ENCODE measurements at places on chromosomes 7 and 10. TPM values are rescaled to one million over a fixed set of nuclear protein-coding genes. Genes with fewer than 3 reads are reported as not detected.

DNA sequence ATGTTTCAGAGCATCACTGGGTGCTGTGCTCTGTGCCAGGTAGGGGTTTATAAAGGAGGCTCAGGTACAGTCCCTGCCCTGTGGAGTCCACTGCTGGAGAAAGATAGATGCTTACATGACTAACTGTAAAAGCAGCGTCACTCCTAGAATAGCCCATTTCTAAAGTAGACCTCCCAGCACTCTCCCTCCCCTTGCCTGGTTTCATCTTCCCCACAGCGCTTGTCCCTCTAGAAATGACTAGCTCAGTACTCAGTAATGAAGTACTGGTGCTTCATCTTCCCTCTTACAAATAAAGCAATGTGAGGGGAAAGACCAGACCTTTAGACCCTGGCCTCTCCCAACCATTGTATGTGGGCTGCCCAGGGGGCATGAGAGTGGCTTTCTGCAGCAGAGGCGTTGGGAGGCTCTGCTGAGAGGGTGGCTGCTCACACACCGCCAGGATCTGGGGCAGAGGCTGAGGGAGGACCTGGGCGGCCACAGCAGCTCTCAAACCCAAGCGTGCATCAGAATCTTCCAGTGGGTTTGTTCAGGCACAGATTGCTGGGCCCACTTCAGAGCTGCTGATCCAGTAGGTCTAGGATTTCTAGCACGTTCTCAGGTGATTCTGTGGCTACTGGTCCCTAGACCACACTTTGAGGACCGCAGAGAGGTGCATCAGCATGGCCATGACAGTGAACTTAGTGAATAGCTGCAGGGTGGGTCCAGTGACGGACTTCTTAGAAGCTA, 110.3 kb upstream of the ANLN start:
- DNase-seq: peak; percentile 40

GRCh38 chr10:132776821-132777220, 9.1 kb downstream of the NKX6-2 start:
- no peak for DNase-seq

- no peak for DNase-seq
Measured at GRCh38 chr7:50598460-50599343, 33.5 kb upstream of the DDC start.

DNA sequence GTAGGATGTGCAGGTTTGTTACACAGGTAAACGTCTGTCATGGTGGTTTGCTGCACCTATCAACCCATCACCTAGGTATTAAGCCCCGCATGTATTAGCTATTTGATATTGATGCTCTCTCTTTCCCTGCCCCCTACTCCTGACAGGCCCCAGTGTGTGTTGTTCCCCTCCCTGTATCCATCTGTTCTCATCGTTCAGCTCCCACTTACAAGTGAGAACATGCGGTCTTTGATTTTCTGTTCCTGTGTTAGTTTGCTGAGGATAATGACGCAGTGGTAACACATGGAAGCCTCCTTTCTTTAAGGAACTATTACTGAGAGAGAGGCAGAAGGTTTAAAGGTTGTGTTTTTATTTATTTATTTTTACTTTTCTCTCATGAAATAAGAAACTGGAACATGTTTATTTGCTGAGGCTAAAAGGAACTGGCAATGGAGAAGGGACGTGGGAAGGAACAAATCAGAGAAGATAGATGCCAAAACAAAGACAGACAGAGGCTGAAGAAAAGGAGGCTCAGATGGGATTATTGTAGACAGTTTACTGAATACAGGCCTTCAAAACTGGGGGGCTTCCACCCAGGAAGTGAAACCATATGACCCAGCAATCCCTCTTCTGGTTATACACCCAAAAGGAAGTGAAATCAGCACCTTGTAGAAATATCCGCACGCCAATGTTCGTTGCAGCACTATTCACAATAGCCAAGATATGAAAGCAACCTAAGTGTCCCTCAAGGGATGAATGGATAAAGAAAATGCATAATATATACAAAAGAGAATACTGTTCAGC, 556.3 kb downstream of the GRM8 start:
- DNase-seq: no peak

DNA sequence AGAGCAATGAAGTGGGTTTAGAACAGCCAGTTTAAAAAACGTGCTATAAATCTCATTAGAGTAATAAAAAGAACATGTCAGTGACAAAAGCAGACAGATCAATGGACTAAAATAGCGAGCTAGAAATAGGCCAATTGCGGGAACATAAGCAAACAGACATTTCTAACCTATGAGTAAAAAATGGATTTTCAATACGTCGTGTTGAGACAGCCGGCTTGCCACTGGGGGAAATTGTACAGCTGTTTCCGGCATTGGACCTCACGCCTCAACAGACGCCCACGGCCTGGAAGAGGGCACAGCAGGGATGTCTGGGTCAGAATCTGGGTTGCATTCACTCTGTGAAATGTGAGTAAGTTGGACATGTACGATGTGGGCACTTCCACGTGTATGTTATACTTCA, 92.9 kb downstream of the SVOPL start:
- DNase-seq: no peak

DNA sequence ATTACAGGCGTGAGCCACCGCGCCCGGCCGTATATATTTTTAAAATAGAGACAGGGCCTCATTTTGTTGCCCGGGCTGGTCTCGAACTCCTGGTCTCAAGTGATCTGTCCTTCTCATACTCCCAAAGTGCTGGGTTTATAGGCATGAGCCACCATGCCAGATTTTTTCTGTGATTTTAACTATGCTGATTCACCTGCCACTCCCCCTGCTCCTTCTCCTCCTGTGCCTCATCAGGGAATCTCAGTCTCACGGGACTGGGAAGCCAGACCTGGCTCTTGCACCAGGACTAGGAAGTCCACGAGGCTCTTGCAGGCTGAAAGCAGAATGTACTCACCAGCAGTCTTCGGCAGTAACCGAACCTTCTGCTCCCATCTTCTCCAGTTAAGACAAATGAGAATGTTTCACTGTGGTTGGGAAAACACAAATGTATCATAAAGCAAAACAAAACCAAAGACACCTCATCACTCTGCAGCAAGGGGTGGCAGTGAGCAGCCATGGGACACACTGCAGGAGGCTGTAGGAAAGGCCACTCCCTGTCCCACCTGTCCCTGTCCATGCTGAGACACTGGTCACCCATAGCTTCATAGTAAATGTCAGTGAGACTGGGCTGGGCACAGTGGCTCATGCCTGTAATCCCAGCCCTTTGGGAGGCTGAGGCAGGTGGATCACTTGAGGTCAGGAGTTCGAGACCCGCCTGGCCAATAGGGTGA, 78.7 kb upstream of the MKRN1 start:
- no peak for DNase-seq

GRCh38 chr10:75613685-75614504, 182.5 kb downstream of the LRMDA start:
- DNase-seq: no peak

- DNase-seq: no peak
Measured at GRCh38 chr7:15801551-15801950, 115.1 kb upstream of the MEOX2 start.

DNA sequence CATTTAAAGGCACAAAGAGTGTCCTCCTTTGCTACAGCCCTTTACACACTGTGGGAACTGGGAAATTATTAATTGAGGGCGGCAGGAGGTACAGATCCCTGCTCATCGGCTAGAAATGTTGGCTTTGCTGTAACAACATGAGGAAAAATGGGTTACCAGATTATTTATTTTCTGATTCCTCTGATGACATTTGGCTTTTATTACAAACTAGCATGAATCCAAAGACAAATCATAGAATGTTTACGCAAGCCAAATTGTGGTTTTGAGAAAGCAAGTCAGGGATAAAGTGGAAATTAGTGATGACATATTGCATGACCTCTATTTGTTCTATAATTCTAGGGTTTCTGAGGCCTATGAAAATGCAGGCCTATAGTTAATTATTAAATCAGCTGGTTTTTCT, 126.1 kb upstream of the TMEM196 start:
- no peak for DNase-seq

GRCh38 chr10:86726677-86726999, 29.8 kb upstream of the BMPR1A start:
- no peak for DNase-seq

DNA sequence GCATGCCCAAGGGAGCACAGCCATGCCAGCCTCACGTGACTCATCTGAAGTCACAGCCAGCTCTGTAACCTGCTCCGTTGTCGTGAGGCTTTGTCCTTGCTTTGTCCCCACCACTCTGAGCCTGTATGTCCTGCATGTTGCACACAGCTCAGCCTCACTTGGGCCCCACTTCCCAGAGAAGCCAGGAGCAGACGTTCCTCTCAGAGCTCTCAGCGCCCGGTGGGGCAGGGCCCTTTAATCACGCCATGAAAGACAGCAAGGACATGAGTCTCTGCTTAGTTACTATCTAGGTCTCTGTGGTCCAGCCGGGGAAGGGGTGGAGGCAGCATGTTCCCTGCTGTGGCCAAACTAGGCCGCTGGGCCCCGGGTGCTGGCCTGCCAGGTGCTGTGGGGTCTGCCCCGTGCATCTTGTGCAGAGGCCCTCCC, 127.4 kb upstream of the FAM20C start:
- DNase-seq: no peak

- no peak for DNase-seq
Measured at GRCh38 chr10:98269435-98269912, 1.5 kb upstream of the LOXL4 start.

GRCh38 chr7:93921607-93922566, at the start of gene GNG11:
GNG11 (plus strand) TSS chr7:93921735; CDS start chr7:93922138, 403 bp downstream.
- peak; percentile 54 for DNase-seq

DNA sequence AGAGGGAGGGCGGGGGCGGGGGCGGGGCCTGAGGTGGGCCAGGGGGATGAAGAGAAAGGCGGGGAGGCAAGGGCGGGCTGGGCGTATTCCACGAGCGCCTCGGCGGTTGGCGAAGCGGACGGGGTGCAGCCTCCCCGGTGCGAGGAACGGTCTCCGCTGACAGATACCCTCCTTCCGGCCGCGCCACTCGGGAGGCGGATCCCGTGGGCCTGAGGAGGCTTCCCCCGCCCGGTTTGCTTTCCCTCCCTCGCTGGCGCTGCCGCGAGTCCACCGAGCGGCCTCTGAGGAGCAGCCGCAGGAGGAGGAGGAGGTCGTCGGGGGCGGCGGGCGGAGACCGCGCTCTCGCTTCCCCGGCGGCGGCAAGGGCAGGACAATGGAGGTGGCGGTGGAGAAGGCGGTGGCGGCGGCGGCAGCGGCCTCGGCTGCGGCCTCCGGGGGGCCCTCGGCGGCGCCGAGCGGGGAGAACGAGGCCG, at the start of gene TRIM24:
Gene TRIM24 (plus strand): TSS at position 84 of the 473 bp plus-strand sequence. CDS start 290 bp downstream, at position 374.
- DNase-seq: peak; percentile 99

GRCh38 chr7:105677817-105678573, 96.7 kb upstream of the EFCAB10 start:
- no peak for DNase-seq

- no peak for DNase-seq
Measured at GRCh38 chr10:132007681-132008080, 26.0 kb upstream of the BNIP3 start.

GNAT3 gene
- total RNA-seq: not detected

ANKRD30A gene
- total RNA-seq: not detected

NODAL gene
- total RNA-seq: not detected

DDX50 gene
- 6.4 TPM for total RNA-seq

WEE2 gene
- not detected for total RNA-seq
